ENCODE measurements at places on chromosomes 6 and 20.

- DNase-seq: no peak
Measured at GRCh38 chr6:150723857-150724256, 124.2 kb downstream of the PLEKHG1 start.

- DNase-seq: no peak
Measured at GRCh38 chr6:14751645-14752175, 494.2 kb upstream of the JARID2 start.

DNA sequence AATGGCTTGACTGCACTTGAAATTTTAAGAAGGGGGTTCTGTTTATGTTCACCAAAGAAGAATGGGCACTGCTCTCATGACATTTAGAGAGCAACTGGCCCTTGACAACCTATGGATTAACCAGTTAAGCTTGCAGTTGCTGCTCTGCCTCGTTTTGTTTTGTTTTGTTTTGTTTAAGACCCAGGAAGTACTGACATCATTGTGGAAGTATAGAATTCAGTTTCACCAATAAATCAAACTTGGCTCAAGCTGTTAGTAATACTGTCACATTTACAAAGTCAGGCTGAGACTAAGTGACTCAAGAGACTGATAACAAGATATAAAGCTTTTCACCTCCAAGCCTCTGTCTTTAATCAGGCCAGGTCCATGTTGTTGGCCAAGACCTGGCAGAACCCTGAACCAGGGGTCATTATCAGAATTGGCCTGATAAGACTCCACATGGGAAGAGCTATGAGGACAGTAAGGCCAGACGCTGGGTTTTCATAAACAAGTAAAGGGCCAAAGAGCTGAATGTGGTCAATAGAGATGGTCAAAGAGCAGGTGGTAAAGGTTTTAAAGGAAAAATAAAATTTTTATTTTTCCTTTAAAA lies 99.4 kb upstream of the VGLL2 start:
- DNase-seq: no peak

- DNase-seq: no peak
Measured at GRCh38 chr20:41905199-41905598, 287.0 kb upstream of the CHD6 start.
